HEK293T (cell line): ENCODE measurements at places on chromosomes 11 and 22.

DNA sequence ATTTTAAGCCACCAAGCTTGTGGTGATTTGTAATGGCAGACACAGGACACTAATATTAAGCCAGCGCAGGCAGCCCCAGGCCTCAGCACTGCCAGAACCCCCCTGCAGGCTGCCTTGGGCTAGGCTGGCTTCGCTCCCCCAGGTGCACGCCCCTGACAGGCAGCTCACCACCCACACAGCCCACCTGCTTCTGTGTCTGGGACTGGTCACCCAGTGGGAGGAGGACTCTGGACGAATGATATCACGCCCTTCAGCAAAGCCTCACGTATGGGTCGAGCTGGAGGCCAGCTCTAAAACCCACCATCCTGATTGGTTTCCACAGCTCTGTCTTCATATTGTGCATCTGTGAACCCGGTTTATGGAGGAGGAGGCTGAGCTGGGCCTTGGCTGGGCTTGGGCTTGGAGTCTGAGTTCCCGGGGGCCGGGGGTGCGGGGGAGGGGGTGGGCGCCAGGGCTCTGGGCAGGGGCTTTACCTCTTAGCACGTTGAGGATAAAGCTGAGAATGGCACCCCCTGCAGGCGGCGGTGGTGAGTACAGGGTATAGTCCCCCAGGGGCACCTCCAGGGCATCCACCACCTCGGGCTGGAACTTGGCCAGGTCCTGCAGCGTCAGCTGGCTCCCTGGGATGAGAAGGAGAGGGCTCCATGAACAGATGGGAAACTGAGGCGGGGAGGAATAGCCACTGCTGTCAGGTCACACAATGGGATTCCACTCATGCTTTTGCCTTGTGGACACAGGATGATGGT is 13.8 kb downstream of the GGT5 start:
- peak; percentile 75 for DNase-seq

GRCh38 chr11:27864091-27864491 is 163.8 kb upstream of the BDNF start:
- DNase-seq, result no peak

GRCh38 chr11:14358729-14359439 is at the start of gene RRAS2:
RRAS2 (minus strand) TSS chr11:14359183; CDS start chr11:14358870, 313 bp downstream.
- peak; percentile 84 for DNase-seq

DNA sequence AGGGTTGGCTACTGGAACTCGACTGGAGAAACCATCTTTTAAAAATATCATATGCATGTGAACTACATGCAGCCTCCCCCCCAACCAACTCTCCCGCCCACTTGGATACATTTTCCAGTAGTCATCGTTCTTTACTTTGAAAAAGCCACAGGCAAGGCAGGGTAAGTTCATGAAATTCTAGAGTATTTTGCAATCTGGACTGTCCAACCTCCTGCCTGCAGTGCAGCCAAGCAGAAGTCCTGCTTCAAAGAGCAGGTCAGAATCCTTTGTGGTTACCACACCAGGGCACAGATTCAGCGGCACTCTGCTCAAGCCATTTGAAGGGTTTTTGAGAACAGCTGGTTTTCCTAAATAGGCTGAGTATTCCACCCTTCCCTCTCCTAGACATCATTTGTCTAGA is 12.1 kb downstream of the ELF5 start:
- no peak for DNase-seq

- peak; percentile 22 for DNase-seq
Observed at GRCh38 chr11:17827006-17827405, 92.4 kb downstream of the KCNC1 start.

GRCh38 chr22:28710107-28710506 is 30.5 kb upstream of the TTC28 start:
- no peak for DNase-seq

DNA sequence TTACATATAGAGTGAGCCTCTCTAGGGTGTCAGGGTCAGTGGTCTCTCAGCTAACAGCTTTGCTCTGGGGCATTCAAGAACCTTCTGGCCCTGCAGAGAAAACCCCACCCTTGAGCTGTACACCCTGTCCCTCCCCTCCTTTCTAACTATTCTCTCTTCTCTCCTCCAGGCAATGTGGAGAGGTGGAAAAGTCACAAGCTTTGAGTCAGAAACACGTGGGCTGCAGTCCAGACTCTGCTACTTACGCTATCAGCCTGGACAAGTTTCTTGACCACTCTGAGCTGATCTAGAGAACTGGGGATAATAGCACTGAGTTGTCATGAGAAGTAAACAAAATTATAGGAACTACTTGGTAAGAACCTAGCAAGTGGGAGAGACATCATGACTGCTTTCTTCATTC is 10.7 kb upstream of the FAM83F start:
- no peak for DNase-seq

GRCh38 chr22:44147821-44148574 is 32.7 kb upstream of the PARVG start:
- no peak for DNase-seq

DNA sequence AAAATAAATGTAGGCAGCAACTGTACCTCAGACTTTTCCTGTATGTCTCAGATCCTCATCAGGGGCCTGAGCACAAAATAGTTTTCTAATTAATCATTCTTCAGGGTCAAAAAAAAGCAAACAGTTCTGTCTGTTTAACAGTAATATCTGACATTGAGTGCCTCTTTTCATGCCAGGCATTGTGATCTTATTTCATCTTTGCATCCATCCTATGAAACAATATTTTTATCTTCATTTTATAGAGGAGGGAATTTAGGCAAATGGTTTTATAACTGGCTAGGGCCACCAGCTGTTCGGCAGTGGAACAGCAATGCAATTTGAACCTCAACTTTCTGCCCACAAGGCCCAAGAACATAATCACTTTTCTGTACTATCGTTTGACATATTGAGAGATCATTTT is 145.6 kb downstream of the WNT7B start:
- DNase-seq, result no peak

DNA sequence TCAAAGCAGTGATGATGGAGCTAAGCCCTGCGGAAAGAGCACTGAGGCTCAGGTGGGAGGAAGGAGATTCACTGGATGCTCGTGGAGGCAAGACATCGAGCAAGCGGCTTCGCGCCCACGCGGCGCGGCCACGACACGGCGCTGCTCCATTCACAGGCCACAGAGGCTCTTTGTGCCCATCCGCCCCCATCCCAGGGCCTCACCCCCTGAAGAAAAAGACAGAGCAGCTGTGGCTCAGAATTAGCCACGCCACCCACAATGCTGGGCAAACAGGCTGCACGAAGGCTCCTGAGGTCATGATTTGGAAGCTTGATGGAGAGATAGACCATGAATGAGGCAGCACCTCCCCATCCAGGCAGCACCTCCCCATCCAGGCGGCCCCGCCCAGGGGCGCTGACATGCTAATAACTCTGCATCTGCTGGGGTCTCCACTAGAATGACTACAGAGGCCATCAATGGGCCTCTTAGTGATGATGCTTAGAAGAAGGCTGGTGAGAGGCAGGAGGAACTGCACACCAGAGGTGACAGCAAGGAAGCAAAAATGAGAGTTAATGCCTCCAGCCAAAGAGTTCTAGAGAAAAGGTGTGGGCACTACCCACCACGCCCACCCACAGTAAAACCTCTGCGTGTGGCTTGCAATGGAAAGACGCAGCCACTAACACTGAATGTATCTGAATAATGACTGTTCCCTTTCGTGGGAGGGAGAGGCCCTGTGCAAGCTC is 43.5 kb downstream of the MYH9 start:
- no peak for DNase-seq

DNA sequence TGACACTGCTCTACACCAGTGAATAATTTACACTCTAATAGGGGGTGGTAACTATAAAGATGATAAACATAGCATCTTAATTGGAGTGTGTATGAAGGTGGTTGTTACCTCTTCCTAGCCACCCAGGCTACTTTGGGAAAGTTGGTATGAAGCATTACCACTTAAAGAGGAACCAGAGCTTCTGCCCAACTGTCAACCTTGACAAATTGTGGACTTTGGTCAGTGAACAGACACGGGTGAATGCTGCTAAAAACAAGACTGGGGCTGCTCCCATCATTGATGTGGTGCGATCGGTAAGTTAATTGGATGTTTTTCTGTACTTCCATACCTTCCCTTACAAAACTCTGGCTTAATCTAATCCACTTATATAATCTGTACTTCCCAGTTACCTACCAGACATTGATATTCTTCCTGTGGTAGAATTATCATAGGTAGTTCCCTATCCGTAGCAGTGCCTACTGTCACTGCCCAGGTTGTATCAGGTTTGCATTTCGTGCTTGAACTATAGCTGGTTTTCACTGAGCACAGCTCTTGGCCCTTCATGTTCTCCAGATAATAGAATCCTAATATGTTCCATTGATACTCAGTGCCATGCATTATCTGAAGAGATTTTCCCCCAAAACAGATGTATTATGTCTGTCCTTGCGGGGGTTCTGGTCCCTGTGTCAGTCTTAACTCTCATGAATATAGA is 2.2 kb downstream of the RPL27A start:
- no peak for DNase-seq

DNA sequence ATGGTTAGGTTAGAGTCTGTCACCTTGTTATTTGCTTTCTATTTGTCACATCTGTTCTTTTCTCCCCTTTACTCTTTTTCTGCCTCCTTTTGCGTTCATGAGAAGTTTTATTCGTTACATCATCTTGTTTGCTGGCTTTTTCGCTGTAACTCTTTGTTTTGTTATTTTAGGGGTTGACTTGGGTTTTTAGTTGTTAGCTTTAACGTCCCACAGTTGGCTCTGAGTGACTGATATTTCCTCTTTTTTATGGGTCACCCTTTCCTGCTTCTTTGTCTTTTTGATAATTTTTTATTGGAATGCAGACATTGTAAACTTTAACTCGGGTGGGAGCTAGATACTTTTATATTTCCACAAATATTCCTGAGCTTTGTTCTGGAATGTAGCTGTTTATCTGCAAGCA is 13.3 kb upstream of the TNNT3 start:
- no peak for DNase-seq

DNA sequence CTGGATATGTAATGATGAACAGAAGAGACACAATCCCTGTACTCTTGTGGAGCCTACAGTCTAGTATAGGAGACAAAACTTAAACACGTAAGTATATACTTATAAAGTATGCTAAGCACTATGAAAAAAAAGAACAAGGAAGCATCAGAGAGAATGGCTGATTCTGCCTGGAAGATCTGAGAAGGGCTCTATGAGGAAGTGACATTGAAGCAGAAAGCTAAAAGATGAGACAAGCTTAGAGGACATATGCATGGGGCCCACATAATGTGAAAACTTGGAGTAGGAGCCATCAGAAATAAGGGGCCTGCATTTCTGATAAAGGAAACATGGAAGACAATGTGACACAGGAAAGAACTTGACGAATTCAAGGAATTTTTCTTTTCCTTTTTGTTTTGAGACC is 16.6 kb downstream of the SAA1 start:
- no peak for DNase-seq

DNA sequence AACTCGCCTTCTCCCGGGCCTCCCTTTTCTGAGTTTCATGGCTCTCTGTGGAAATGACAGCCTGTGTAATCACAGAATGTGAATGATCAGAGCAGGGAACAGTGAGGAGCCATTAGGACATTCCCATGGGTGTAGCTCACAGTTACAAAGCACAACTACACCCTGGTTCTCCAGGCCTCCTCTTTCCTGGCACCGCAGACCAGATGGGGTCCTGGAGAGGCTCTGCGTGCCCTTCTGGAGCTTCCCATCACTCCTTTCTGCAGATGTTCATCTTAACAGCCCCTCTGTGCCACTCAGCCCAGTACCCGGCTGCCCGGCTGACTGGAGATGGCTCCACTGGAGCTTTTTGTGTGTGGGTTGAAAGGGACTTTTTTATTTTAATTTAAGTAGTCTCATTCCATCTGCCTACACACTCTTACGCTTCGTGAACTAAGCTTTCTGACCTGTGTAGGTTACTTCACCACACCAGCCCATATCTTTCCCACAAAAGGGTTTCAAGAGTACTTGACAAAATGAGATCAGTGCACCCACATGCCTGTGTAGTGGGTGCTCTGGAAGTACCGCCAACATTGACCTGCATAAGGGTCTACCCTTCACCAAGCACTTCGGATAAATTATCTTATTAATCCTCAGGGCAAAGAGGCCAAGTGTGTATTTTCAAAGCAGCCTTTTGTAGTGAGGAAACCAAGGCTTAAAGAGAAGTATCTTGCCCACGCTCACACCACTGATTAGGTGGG is 29.8 kb downstream of the SREBF2 start:
- DNase-seq, result no peak

DNA sequence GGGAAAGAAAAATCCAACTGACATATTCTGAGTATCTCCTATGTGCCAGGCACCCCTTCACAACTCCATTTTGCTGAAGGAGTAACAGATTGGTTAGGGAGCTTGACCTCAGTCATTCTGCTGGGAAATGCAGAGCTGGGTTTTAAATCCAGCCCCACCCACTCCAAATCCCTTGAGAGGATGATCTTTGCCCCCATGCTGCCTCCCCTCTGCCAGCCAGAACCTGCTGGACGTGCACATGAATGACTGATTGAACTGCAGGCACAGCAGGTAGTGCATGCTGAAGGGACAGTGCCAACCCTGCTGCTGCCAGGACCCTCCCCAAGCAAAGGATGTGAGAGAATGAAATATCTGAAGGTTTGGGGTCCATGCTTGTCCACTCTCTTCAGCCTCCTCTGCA is 340.9 kb downstream of the BUD13 start:
- no peak for DNase-seq

GRCh38 chr11:12158909-12159308 is 48.5 kb downstream of the MICAL2 start:
- no peak for DNase-seq

- no peak for DNase-seq
Observed at GRCh38 chr11:86595451-86595850, 77.0 kb downstream of the ME3 start.

DNA sequence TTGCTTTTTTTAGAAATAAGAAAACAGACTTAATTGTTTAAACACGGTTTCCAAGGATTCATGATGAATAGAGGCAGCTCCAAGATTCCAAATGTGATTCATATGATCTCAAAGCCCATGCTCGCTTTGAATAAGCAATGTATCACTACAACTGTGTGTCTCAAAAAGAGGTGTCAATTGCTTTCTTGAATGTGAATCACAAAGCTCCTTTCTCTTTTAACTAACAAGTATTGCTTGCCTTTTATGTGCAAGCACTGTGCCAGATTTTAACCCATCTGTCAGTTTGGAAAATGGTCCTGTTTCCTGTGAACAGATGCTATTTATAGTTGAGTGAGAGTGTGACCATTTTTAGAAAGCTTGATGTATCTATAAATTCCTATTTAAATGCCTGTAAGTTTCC is 6.5 kb downstream of the OOSP1 start:
- no peak for DNase-seq

GRCh38 chr22:39468487-39469325 is 11.9 kb downstream of the MGAT3 start:
- DNase-seq, result no peak
